ENCODE measurements at places on chromosomes 7 and 10.
A peak's percentile ranks its signal among the peaks of the same experiment; 100 is the strongest.

DNA sequence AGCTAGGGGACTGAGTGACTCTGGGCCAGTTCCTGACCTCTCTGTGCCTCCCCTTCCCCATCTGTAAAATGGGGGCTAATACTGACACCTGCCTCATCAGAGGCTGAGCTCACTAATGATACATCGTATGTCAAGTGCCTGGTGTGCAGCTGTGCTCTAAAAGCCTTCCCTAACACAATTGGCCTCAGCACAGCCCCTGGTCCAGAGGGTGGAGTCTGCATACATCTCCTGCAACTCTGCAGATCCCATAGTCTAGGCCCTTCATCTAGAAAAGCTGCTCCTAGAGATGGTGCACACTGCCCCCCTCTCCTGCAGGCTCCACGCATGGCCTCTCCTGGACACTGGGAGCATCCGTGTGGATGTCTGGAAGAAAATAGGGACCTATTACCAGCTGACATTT lies 255.0 kb downstream of the RPS24 start:
- DNase-seq = no peak

DNA sequence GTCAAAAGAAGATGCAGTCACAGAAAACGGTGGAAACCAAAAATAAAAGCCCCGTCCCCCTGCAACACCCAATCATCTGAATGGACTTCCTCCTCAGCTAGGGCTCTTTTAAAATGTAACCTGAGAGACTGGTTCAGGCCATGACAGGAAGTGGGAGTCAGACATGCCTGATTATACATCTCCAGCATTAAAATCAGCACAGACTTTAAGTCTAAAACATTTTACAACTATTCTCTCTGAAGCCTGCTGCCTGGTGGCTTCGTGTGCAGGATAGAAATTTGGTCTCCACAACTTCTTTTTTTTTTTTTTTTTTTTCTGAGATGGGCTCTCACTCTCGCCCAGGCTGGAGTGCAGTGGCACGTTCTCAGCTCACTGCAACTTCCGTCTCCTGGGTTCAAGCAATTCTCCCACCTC lies 30.3 kb downstream of the HACD1 start:
- DNase-seq = no peak

DNA sequence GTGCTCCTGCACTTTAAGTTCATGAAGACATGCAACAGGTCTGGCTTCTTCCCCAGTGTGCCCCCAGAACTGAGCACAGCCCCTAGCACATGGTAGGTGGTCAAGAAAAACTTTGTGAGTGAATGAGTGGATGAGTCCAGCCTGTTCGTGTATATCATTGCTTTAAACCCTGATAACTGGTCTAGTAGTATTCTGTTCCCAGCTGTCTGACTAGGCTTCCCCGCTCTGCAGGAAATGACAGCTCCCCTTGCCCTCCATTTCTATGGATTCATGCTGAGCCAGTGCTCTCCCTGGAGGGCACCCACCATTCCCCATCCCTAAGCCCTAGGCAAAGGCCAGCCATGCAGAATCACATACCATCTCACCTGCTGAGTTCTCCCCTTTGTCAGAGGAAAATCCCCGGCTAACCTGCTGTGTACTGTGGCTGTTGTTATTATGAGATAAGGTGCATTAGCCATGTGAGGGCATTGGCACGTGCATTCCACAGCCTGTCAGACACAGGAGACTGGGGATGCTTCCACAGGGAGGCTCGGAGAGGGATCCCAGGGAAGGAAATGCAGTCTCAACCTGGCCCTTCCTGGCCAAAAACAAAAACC lies 698.9 kb downstream of the GRID1 start:
- DNase-seq = no peak

DNA sequence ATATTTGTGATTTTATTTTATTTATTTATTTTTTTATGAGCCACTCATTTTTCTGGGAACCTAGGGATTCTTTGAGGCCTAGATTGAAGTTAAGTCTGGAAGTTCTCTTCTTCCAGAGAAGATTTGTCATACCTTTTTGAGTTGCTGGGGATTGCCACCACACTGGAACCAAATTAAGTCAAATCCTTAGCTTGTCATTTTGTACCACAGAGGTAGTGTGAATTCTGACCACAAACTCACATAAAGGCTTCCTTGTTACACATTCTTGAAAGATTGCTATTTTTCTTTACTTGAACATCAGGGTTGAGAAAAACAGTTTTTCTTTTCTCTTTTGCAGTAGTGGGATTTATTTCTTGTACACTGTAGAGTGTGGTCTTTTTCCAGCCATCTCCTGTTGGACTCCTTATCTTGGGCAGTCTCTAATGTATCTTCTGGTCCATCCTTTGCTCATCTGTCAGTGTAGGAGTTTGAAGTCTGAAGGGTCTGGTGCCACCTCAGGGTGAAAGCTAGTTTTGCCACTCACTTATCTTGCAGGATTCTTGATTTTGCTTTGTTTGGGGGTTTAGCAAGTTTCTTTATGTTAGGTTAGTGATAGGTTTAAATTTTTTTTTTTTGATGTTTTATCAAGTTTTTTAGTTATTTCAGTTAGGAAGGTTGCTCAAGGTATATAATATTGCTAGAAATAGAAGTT lies 24.8 kb downstream of the PCBD1 start:
- DNase-seq = no peak

DNA sequence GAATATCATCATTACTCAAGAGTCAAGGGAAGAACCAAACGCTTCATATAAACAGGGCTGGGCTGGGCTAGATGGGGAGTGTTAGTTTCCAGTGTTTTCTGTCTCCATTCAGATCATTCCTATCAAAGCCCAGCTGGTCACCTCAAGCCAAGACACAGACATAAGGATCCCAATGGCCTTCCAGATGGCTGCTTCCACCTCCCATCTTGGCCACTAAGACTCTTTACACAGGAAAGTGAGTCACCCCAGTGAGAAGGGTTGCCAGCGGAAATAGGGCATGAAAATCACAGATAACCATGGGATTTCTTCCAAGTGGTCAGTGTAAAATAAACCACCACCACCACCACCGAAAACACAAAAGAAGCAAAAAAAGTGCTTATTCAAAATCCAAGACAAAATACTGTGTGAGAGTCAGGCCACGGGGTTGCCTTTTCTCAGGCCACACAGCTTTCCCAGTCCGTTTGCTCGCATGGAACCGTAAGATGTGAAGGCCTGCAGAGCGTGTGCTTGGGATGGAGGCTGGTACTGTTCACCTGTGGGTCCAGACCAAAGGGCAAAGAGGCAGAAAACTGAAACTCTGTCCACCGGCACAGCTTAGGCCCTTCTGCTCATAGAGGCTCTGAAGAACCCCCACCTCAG lies 5.6 kb downstream of the PRSS2 start:
- DNase-seq = no peak

DNA sequence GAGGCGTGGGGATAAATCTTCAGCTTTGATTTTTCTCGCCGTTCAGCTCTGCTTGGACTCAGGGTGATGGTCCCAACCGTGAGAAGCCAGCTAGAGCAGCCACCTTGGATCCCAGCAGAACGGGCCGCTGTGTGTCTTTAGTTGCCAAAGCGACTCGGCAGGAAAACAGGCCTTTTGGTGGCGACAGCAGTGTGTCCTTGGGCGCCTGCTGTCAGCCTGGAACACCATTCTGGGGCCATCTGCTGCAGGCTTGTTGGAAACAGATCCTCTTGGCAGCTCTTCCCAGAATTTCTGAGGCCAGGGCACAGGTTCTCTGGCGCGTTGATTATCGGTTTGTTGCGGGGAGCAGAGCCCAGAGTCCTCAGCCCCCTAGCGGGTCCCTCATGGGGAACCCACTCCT lies 97.6 kb downstream of the CUX1 start:
- DNase-seq = no peak

GRCh38 chr10:24556750-24557742 lies 166.6 kb downstream of the ARHGAP21 start:
- DNase-seq = no peak

- DNase-seq = peak; percentile 34
Observed at GRCh38 chr10:99560277-99561126, 27.8 kb downstream of the NKX2-3 start.

DNA sequence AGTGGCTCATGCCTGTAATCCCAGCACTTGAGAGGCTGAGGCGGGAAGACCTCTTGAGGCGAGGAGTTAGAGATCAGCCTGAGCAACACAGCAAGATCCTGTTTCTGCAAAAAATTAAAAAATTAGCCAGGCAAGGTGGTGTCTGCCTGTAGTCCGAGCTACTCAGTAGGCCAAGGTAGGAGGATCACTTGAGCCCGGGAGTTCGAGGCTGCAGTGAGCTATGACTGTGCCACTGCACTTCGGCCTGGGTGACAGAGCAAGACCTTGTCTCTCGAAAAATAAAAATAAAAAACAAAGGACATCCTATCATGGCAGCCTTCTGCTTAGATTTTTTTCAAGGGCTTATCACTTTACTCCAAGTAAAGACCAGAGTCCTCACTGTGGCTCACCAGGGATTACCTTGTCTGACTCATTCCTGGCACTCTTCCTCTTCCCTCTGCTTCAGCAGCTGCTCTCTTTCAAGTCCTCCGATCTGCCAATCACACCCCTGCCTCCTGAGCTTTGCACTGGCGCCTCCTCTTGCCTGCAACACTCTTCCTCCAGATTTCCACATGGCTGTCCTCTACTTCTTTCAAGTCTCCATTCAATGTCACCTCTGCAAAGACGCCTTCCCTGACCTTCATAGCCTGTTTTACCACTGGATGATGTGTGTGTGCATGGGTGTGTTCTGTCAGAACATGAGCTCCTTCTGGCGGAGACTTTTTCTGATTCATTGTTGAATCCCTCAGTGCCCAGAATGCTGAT lies 7.7 kb downstream of the PRTFDC1 start:
- no peak for DNase-seq

DNA sequence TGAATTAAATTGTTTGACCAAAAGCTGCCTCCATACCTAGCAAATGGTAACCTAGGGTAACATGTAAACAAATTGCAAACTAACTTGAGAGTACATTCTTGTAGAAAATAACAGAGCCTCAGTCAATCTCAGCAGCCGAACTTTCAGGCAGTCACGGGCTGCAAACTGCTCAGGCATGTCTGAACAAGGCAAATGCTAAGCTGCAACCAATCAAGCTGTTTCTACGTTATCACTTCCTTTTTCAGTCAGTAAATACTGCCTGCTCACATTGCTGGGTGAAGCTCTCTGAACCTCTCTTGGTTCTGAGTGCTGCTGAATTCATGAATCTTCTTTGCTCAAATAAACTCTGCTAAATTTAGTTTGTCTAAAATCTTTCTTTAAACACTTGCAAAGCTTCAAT lies 1212.4 kb downstream of the SORCS1 start:
- peak; percentile 38 for DNase-seq

- DNase-seq = no peak
Observed at GRCh38 chr7:17902599-17902998, 37.7 kb downstream of the SNX13 start.

Measured in SHP77 treated with DMSO at 0.1 percent for 48 hours (cell line).